ENCODE measurements at places on chromosomes 13 and 19.

DNA sequence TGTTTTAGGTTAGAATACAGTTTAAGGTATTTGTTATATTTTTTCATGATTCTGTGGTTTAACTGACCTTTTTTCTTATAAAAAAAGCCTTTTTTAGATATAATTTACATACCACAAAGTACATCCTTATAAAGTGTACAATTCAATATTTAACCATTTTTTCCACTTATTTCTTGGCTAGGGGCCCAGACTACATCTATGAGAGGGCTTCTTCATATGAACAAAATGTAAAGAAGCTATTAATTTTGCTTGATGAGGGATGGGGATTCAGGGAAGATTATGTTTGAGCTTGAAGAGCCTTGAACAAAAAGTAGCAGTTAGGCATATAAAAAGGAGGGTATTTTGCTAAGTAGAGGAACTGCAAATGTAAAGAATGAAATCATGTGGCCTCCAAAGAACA is 2.2 kb downstream of the CCDC122 start:
- DNase-seq: no peak

GRCh38 chr13:37418490-37418889 is 180.1 kb downstream of the POSTN start:
- no peak for DNase-seq

DNA sequence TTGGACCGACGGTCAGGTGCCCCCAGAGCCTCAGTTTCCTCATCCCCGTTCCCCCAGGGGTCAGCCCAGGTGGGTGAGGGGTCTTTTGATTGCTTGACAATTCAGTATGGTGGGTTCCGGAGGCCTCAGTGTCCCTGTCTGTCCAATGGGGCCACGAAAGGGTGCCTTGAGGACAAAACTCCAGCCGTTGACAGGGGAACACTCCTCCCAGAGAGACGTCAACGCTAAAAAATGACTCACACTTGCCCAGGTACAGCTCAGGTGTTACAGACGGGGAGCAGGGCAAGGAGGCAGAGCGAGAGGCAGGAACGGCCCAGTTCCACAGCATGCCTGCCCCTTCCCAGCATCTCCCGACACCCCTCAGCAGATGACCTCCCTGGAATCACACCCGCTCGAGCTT is 1.8 kb downstream of the TNFAIP8L1 start:
- no peak for DNase-seq

DNA sequence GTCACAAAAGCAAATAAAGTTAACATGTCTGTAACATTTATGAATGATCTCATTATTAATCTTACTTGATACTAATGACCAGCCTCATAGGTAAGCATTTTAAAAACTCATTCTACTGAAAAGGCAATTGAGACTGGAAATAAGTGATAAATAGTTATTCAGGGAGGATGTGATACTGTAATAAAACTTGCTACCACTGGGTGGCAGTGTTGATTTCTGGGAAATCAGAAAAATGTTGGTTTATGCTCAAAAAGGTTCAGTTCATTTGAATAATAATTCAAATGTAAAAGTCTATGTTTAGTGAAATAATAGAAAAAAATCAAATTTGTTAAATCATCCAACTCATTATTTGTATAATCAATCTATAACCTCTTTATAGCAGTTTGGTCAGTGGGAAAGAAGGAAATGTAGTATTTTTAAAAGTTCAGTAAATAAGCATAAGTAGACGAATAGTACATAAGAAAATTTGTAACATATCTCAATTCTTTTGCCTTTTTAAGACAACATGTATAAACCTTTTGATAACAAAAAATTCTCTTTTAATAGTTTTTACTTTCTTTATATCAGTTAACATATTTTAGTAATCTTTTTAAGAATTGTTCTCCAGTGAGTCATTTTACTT is 9.6 kb downstream of the ABHD13 start:
- DNase-seq: no peak

DNA sequence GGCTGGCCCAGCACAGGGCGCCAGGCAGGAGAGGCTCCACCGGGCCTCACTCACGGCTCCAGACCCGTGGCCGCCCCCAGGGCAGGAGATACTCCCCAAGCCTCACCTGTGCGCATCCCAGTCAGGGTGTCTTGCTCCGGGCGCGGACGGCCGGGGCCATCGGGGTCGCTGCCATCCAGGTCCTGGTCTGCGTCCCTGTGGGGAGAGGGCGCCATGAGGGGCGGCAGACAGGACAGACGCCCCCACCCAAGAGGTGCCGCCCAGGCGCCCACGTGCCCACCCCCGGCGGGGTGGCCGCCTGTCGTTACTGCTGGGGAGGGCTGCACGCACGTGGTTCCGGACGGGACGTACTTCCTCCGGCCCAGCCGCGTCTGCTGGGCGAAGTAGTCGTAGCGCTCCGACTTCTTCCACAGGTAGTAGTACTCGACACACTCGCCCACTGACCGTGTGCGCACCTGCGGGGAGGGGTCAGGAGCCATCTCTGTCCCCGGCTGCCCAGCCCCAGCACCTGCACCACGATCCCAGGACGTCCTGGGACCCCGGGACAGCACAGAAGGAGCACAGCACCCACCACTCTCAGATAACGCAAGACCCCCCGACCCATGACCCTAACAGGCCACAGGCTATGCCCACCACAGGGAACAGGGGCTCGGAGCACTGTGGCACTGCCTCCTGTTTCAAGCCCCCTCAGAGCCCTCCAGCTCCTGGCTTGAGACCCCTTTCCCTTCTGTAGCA is 17.4 kb upstream of the PLPP2 start:
- DNase-seq: no peak

GRCh38 chr19:42199440-42200115 is 17.9 kb downstream of the DEDD2 start:
- no peak for DNase-seq

DNA sequence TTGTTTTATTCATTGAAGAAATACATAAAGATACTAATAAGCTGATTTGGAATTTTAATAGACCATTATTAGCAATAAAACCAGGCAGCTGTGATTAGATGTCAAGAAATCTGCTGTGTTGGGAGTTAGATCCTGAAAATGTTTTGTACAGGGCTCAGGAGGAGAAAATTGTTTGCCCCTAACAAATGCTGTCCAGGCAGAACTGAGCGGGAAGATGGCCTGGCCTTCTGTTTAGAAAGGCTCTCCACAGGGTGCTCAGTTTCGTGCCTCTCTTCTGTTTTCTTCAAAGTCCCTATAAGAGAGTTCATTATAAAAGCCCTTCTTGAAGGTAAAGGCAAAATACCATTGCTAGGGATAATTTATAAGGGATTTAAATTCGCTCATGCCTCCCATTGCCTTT is 64.1 kb downstream of the ERCC5 start:
- DNase-seq: no peak

DNA sequence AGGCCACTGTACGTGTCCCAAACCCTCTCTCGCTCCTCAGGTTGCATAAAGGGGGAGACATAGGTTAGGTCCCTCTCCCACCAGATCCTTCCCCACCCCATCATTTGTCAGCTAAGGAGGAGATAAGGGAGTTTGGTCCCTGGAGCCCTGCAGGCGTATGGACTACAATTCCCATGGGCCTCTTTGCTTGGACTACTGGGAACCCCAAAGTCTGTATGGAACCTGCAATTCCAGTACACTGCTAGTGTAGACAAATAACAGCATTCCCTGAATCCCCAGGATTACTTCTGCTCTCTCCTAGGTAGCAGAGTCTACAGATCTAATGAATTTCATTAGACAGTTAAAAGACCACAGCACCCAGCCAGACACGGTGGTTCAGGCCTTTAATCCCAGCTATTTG is 16.0 kb upstream of the HSD17B14 start:
- DNase-seq: no peak

- DNase-seq: no peak
These were observed 6.1 kb downstream of the SACS start for GRCh38 chr13:23427342-23427843.

Data from right renal pelvis (tissue), 4 donors.